ENCODE measurements at places on chromosomes 13 and 19.

- H3K27me3 ChIP-seq = no peaks in the 10 kb centered on the region
- no peaks in the 10 kb centered on the region for H3K4me1 ChIP-seq
- no peak overlapping the region for H3K27ac ChIP-seq
- DNase-seq = no peak
- no peak overlapping the region for H3K4me3 ChIP-seq
- H3K36me3 ChIP-seq = peaks cover 60% of the 10 kb centered on the region
Observed at GRCh38 chr19:52322429-52322828, 13.6 kb upstream of the ZNF610 start.

GRCh38 chr19:11374433-11375142 lies at the start of gene SWSAP1:
TSS of gene SWSAP1 (plus strand) at chr19:11374666. CDS start at chr19:11374681, 15 bp downstream.
- H3K4me1 ChIP-seq = peaks cover 32% of the 10 kb centered on the region
- no peaks in the 10 kb centered on the region for H3K36me3 ChIP-seq
- H3K27ac ChIP-seq = peak within 1 kb of the TSS; percentile 96
- H3K27me3 ChIP-seq = no peaks in the 10 kb centered on the region
- DNase-seq = peak; percentile 100

GRCh38 chr19:18948075-18948975 lies 7.3 kb upstream of the HOMER3 start:
- peaks cover 24% of the 10 kb centered on the region for H3K36me3 ChIP-seq
- no peak overlapping the region for H3K27ac ChIP-seq
- H3K4me1 ChIP-seq = no peaks in the 10 kb centered on the region
- H3K4me3 ChIP-seq = no peak overlapping the region

DNA sequence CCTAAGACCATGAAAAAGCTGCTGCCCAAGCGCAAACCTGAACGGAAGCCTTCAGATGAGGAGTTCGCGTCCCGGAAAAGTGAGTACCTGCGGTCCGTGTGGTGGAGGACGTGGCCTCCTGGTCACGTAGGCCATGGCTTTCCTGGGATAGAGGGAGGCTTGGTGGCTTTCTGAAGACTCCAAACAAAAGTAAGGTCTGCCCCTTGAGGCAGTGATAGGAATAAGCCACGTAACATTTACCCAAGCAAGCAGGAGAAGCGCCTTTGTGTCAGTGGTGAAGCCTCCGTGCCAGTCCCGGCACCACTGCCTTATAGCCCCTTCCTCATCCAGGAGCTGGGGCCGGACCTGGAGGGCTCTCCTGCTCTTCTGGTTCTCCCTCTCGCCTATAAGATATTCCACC lies 34.3 kb upstream of the TEX29 start:
- H3K4me3 ChIP-seq = peak overlapping the region; percentile 8
- no peaks in the 10 kb centered on the region for H3K27me3 ChIP-seq
- H3K4me1 ChIP-seq = peaks cover 5% of the 10 kb centered on the region
- no peak overlapping the region for H3K27ac ChIP-seq

DNA sequence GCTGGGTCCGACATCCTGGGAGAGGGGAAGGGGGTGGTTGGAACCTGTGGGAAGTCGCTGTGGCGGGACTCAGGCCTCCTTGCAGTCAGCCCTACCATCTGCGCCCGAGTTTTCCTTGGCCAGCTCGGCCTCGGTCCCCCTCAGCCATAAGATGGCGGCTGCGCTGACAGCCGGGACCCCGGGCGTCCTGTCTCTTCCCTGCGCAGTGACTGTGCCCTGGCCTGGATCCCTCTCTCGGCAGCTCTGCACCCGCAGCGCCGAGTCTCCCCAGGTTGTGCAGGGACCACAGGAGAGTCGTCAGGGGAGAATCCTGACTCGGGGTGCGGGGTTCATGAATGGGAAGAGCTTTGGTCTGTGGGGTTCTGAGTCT lies 345 bp downstream of the ZNF257 start:
- H3K36me3 ChIP-seq = no peaks in the 10 kb centered on the region
- DNase-seq = no peak
- peak overlapping the region; percentile 72 for H3K4me3 ChIP-seq
- no peak overlapping the region for H3K27ac ChIP-seq
- no peaks in the 10 kb centered on the region for H3K27me3 ChIP-seq
- H3K4me1 ChIP-seq = no peaks in the 10 kb centered on the region

- peak overlapping the region; percentile 59 for H3K27ac ChIP-seq
- peaks cover 8% of the 10 kb centered on the region for H3K4me1 ChIP-seq
- no peak for DNase-seq
- no peaks in the 10 kb centered on the region for H3K27me3 ChIP-seq
Observed at GRCh38 chr13:86051134-86052103, 252.2 kb upstream of the SLITRK6 start.

DNA sequence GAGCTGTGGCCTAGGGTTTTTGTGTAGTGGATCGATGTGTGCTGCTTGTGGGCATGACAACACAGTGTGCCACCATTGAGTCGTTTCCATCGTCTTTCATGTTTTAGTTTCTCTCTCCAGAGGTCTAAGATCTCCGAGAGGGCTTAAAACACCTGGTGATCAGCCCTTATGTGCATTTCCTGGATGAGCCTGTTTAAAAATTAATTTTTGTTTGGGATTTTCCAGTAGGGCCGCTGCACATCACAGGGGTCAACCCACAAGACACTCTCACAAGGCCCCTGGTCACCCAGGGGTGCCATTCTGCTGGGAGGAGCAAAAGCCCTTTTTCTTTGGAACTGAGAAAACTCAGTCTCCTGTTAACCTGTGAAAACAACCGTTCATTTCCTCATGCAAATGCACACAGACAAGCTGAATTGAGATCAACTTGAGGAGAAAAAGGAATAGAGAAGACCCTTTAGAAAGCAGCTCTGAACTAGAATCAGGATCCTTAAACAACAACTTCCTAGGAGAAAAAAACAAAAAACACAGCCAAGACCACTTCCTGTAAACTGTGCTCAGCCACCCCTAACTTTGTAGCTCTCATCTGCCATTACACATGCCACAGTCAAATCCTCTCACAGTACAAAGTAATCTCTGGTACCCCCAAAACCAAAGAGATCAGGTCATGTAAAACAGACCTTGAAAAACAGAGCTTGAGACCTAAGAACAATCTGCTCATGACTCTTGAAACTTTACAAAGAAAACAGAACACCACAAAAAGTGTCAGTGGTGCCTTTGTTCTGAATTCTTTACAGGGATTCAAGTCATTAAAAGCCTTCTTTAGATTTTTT lies 8.3 kb upstream of the MTRF1 start:
- no peak for DNase-seq
- H3K27ac ChIP-seq = no peak overlapping the region
- H3K36me3 ChIP-seq = no peaks in the 10 kb centered on the region
- no peak overlapping the region for H3K4me3 ChIP-seq
- H3K27me3 ChIP-seq = no peaks in the 10 kb centered on the region

DNA sequence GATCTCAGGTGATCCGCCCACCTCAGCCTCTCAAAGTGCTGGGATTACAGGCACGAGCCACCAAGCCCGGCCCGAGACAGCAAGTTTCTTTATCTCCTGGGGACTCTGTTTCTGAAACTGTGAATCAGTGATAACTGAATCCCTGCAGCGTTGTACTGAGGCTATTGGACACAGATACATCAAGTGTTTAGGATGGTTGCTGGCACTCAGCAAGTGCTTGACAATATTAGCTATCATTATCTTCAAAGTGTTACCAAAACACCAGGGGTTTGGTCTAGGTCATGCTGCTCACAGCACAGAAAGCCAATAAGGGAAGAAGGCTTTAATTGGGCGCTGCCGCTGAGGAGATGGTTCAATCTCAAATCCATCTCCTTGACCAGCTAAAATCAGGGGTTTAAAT lies 20.5 kb upstream of the PNMA8C start:
- no peak overlapping the region for H3K27ac ChIP-seq
- H3K4me3 ChIP-seq = no peak overlapping the region
- no peak for DNase-seq
- no peaks in the 10 kb centered on the region for H3K36me3 ChIP-seq

GRCh38 chr13:40447857-40448256 lies 218.6 kb downstream of the FOXO1 start:
- H3K36me3 ChIP-seq = no peaks in the 10 kb centered on the region
- peaks cover 10% of the 10 kb centered on the region for H3K4me1 ChIP-seq
- H3K27ac ChIP-seq = no peak overlapping the region
- H3K27me3 ChIP-seq = no peaks in the 10 kb centered on the region
- no peak overlapping the region for H3K4me3 ChIP-seq
- no peak for DNase-seq

DNA sequence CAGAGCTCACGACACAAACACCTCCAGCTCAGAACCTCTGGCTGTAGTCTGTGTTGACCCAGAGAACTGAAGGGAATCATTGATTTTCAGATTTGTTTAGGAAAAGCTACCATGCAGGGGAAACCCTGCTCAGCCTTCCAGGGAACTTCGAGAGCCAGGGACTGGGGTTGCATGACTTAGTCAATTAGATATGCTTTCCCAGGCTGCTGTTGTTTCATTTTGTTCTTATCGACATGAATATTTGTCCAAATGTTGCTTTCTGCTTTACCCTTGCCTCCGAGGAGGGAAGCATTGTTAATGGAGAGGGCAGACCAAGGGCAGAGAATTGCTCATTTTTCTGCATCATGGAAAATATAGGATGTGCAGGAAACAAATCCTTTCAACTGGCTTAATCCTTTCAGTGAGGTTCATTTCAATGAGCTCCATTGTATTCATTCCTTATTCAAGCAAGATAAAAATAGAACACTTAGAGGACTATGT lies 82.5 kb downstream of the KLF5 start:
- H3K4me1 ChIP-seq = peaks cover 1% of the 10 kb centered on the region
- H3K36me3 ChIP-seq = no peaks in the 10 kb centered on the region
- no peaks in the 10 kb centered on the region for H3K27me3 ChIP-seq
- H3K27ac ChIP-seq = no peak overlapping the region

GRCh38 chr13:112686987-112687386 lies 2.9 kb upstream of the ATP11A start:
- H3K4me3 ChIP-seq = no peak overlapping the region
- H3K27ac ChIP-seq = no peak overlapping the region
- no peak for DNase-seq
- H3K36me3 ChIP-seq = no peaks in the 10 kb centered on the region
- no peaks in the 10 kb centered on the region for H3K27me3 ChIP-seq
- peaks cover 7% of the 10 kb centered on the region for H3K4me1 ChIP-seq

- H3K27me3 ChIP-seq = no peaks in the 10 kb centered on the region
- H3K27ac ChIP-seq = no peak overlapping the region
- peak; percentile 4 for DNase-seq
- no peaks in the 10 kb centered on the region for H3K4me1 ChIP-seq
Observed at GRCh38 chr19:32458500-32459123, 53.0 kb downstream of the DPY19L3 start.

DNA sequence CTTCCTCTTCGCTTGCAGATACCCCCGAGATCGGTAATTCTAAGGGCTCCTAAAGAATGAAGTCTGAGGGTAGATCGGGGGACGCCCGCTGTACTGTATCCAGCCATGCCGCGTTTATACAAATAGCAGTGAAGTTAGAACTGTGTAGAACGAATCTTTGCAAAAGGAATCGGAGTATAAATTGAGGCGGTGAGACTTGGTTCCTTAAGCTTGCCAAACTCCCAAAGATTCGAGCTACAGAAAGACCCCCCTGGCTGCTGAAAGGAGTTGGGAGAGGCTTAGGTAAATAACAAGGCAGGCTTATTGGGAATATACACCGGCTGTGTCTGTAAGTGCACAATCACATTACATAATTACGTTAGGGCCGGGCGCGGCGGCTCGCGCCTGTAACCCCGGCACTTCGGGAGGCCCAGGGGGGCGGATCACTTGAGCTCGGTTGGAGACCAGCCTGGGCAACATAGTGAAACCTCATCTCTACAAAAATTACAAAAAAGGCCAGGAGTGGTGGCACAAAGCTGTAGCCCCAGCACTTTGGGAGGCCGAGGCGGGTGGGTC lies 12.2 kb downstream of the TMEM160 start:
- H3K36me3 ChIP-seq = peaks cover 16% of the 10 kb centered on the region
- no peak overlapping the region for H3K27ac ChIP-seq
- H3K4me3 ChIP-seq = peak overlapping the region; percentile 81
- peaks cover 6% of the 10 kb centered on the region for H3K4me1 ChIP-seq
- no peak for DNase-seq

- H3K36me3 ChIP-seq = no peaks in the 10 kb centered on the region
- H3K27ac ChIP-seq = no peak overlapping the region
- no peak for DNase-seq
- no peaks in the 10 kb centered on the region for H3K27me3 ChIP-seq
Observed at GRCh38 chr13:81563091-81563490, 1222.2 kb upstream of the SPRY2 start.

DNA sequence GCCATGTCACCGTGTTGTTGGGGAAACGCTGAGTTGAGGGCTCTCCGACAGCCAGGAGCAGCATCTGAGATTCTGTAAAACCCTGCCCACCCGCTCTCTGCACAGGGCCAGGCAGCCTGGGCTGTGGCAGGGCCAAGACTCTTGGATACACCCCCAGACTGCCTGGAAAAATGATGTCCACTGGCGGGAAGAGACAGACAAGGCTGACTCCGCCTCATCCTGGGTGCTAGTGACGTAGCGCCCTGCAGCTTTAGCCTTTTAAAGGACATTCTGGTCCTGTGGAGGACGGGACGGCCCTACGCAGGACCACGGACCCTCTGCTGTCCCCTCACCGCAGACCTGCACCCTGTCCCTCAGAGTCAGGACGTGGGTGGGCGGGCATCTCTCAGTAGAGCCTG lies 20.7 kb upstream of the LILRA2 start:
- no peaks in the 10 kb centered on the region for H3K27me3 ChIP-seq
- H3K36me3 ChIP-seq = no peaks in the 10 kb centered on the region
- DNase-seq = no peak
- no peaks in the 10 kb centered on the region for H3K4me1 ChIP-seq

DNA sequence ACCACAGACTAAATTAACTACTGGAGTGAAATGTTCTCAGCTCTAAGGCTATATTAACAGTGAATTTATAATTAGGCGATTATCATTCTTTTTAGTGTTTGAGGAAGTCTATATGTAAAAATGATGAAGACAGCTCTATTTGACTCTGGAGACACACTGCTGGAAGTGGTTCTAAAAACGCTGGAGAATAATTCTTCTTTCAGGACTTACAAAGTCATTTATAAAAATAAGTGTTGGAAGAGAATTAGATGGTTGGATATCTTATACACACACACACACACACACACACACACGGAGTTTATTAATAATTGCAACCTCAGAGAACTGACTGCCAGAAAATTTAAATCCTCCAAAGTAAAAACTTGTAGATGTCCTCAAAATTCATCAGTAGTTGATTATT lies 1171.3 kb downstream of the EFNB2 start:
- H3K4me3 ChIP-seq = no peak overlapping the region
- no peak overlapping the region for H3K27ac ChIP-seq
- no peak for DNase-seq
- H3K36me3 ChIP-seq = no peaks in the 10 kb centered on the region

DNA sequence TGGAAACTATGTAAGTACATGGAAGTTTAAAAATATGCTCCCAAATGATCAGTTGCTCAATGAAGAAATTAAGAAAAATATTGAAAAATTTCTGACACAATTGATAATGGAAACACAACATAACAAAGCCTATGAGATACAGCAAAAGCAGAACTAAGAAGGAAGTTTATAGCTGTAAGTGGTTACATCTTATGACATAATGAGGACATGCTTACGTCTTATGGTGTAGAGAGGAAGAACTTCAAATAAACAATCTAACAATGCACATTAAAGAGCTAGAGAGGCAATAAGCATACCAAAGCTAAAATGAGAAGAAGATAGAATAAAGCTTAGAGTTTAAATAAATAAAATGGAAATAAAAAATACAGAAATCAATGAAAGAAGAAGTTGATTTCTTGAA lies 50.0 kb upstream of the CEACAM21 start:
- no peak for DNase-seq
- no peaks in the 10 kb centered on the region for H3K4me1 ChIP-seq
- H3K36me3 ChIP-seq = no peaks in the 10 kb centered on the region

GRCh38 chr13:27853861-27854260 lies 61.6 kb downstream of the GSX1 start:
- no peaks in the 10 kb centered on the region for H3K36me3 ChIP-seq
- H3K27me3 ChIP-seq = peaks cover 30% of the 10 kb centered on the region
- DNase-seq = no peak
- no peaks in the 10 kb centered on the region for H3K4me1 ChIP-seq
- H3K27ac ChIP-seq = no peak overlapping the region
- no peak overlapping the region for H3K4me3 ChIP-seq
